ENCODE measurements at places on chromosomes 2 and 18. TPM values are rescaled to one million over a fixed set of nuclear protein-coding genes. Genes with fewer than 3 reads are reported as not detected.
A peak's percentile ranks its signal among the peaks of the same experiment; 100 is the strongest.

DNA sequence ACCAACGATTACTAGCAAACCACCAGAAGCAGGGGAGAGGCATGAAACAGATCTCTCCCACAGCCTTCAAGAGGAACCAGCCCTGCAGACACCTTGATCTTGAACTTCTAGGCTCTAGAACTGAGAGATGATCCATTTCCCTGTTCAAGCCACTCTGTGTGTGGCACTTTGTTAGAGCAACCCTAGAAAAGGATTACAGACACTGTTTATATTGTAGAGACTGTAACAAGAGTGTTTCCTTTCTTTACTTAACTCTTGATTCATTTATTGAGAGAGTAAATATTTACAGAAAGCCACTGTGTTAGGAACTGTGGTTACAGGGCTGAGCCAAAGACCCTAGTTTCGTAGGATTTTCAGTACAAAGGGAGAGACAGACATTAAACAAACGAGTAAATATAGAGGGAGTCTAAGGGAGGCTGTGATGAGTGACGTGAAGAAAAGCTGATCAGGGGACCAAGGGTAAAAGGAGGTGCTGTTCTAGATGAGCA lies 10.9 kb downstream of the CCDC68 start:
- no peaks in the 10 kb centered on the region for H3K36me3 ChIP-seq
- H3K4me3 ChIP-seq = no peak overlapping the region
- no peaks in the 10 kb centered on the region for H3K4me1 ChIP-seq
- H3K27ac ChIP-seq = no peak overlapping the region
- no peaks in the 10 kb centered on the region for H3K27me3 ChIP-seq
- no peak for DNase-seq

DNA sequence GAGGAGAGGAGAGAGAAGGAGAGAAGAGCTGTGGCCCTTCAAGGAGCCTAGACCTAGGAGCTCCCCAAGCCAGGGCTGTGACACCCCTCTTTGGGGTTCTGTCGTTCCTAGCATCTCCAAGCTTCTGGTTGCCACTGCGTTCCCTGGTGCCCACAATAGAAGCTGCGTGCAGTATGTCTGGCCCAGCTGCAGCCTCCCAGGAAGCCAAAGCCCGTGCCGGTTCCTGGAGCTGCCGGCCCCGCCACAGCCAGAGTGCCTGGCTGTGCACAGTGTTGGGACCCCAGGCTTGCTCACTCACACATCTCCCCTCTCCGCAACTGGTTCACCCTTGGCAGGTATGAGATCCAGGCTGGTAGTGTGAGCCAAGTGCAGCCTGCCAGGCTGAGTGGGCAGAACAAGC lies 367.7 kb upstream of the MC4R start:
- no peaks in the 10 kb centered on the region for H3K36me3 ChIP-seq
- no peaks in the 10 kb centered on the region for H3K27me3 ChIP-seq
- no peak for DNase-seq
- no peak overlapping the region for H3K4me3 ChIP-seq
- H3K27ac ChIP-seq = no peak overlapping the region
- no peaks in the 10 kb centered on the region for H3K4me1 ChIP-seq

Gene DPP10
- 1.3 TPM for total RNA-seq

DNA sequence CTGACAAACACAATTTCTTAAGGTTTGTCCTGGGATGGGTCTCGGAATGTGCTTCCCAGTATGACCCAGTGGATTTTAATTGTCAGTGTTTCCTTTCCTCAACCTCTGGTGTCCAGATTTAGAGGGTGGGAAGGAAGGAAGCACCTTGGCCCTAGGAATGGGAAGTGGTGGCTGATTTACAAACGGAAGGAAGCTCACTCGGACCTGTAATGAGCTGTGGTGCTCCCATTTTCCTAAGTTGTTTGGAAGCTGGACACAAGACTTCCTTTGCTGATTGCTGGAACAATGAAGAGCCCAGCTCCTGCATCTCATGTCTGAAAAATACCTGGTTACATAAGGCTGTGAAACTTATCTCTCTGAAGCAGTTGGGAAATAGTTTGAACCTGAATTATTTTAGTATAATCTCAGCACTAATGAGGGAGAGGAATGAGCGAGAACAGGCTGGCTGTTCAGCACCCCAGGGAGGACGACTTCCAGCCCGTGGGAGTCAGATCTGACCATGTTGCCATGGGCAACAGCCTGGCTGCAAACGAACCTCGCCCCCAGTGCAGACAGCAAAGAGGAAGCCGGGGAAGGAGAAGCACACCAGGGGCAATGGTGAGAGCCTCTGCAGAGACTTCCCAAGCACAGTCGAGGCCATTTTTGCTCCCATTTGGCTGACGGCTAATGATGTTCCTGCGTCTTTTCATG lies 74.4 kb upstream of the ASB18 start:
- H3K4me3 ChIP-seq = no peak overlapping the region
- H3K4me1 ChIP-seq = no peaks in the 10 kb centered on the region
- H3K36me3 ChIP-seq = no peaks in the 10 kb centered on the region
- no peak overlapping the region for H3K27ac ChIP-seq
- H3K27me3 ChIP-seq = peaks cover 2% of the 10 kb centered on the region
- peak; percentile 48 for DNase-seq

DNA sequence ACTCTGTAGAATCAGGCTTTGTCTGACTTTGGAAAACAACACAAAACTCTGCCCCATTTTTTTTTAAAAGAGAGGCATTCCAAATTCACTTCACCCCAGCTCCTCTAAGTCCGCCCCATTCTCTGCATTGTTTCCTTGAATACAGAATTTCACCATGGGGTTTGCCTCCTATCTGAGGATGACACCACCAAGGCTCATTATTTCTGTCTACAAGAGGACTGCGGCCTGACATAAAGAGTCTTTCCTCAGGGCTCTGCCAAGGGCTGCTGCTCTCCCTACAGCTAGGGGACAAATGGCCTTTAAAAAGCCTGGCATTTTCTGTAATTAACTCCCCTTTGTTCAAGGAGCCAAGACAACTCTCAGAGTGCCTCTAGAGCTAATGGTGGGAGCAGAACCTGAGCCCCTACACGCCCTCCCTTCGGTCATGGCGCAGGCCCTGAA lies 4.6 kb downstream of the CHST10 start:
- no peaks in the 10 kb centered on the region for H3K27me3 ChIP-seq
- no peak overlapping the region for H3K27ac ChIP-seq
- no peak overlapping the region for H3K4me3 ChIP-seq
- peaks cover 4% of the 10 kb centered on the region for H3K36me3 ChIP-seq
